OCI-LY7 (cell line): ENCODE measurements at places on chromosomes 2 and 18. TPM values are rescaled to one million over a fixed set of nuclear protein-coding genes. Genes with fewer than 3 reads are reported as not detected.

- no peak for DNase-seq
Observed at GRCh38 chr2:146244131-146244530, 1600.7 kb upstream of the ACVR2A start.

FAM228A gene
- 0.31 and 0.46 TPM in 2 replicates for total RNA-seq

DNA sequence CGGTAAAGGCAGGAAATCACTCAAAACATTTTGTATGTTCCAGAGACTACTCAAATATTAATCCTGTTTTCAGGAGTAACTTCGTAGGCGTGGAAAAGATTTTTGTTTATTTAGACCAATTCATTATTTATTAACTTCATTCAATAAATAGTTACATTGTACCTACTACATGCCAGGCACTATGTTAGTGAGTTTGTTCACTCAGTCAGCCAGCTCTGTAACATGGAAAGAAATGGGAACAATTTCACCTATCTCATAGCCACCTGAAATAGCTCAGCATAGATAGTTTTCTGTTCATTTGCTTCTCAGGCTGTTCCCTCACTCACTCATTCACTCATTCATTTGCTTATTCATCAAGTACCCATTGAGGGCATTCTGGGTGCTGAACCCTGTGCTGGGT is 34.6 kb downstream of the TTC39C start:
- no peak for DNase-seq

GRCh38 chr2:241364781-241365180 is 8.7 kb downstream of the FARP2 start:
- no peak for DNase-seq

DNA sequence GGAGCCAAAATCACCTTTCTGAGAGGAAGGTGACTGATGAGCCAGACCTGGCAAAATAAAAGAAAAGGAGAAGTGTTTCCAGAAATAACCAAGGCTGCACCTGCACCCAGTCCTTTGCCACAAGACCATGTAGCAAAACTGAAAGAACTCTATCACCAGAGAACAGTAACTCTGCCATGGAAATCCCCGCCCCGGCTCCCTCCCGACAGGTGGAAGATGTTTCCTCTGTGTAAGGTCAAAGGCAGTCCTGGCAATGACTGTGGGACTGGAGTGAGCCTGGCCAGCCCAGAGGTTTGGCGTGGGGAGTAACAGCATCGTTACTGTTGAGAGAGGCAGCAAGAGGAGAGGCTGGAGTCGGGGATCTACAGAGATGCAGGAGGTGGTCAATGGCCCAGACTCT is 42.3 kb downstream of the SPRED2 start:
- DNase-seq, result peak; percentile 89

DNA sequence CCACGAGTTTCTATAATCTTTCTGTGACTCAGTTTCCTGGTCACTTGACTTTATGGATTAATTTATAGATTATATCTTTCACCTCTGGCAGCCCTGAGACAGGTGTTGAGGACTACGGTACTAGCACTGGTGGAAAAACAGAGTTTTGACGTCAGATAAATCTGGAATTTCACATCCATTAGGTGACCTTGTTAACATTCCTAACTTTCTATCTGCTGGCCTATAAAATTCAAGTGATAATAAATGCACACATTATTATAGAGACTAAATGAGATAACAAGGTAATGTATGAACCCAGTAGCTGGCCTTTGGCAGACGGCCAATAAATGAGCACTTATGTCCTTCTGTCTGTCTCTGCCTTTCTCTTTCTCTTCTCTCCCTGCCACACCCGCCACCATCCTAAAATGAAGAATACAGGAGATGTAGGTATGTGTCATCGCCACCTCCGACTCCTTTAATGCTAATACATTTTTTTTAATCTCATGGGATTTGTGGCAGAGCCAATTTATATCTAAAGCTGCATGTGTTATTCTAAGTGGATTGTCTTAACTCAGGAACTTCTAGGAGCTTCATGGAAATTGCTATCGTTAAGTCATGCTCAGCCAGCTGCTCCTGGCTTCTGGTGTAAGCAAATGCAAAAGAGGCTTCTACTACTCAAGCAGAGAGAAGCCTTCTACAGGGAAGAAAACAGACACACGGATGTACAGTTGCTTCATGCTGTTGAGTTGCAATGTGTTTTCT is 2.3 kb downstream of the TM4SF20 start:
- DNase-seq, result no peak

DNA sequence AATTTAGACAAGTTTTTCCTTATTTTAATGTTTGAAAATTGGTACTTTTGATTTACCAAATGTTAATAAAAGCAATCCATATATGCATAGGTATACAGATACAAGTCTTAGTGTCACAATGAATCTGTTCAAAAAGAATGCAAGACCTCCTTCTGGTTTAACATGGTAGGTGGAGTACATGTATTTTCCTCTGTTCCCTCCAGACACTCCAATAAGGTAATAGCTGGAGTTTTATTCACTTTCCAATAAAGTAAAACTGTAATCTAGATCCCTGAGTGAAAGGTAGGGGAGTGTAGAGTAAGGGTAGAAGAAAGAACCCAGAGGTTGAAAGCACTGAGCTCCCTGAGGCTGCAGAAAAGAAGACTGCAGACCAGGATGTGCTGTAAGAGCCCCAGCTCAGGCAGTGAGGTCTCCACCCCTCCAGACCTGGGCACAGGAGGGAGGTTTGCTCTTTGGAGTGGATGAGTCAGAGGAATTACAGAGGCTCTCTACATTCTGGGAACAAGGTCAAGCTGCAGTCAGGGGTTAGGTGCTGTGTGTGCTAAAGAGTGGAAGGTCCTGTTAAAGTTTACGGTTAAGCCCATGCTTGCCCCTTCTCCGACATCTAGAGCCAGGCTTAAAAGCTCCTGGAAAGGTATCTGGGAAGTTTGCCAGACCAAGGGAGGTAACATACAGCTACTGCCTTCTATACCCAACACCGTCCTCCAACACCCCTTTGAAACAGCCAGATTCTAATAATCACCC is 27.6 kb upstream of the STAT1 start:
- DNase-seq, result no peak

DNA sequence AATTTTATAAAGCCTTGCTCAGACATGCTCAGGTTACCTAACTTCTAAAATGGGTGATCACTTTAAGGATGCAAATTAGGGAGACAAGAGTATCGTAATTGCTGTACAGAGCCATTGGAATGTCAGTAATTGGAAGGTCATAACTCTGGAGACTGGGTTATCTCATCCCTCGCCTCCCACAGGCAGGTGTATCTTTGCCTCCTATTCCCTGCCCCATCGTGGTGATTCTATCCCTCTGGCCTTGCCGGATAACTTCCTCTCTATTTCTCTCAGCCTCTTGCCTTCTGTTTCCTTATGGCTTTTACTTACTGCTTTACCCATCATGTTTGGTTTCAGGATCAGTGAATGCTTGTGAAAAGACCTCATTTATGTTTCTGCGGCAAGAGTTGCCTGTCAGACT is 2.5 kb downstream of the PDK1 start:
- no peak for DNase-seq
